ENCODE measurements at places on chromosomes 5 and 9.

GRCh38 chr9:83346655-83347420 lies 191.4 kb downstream of the FRMD3 start:
- DNase-seq, result no peak

DNA sequence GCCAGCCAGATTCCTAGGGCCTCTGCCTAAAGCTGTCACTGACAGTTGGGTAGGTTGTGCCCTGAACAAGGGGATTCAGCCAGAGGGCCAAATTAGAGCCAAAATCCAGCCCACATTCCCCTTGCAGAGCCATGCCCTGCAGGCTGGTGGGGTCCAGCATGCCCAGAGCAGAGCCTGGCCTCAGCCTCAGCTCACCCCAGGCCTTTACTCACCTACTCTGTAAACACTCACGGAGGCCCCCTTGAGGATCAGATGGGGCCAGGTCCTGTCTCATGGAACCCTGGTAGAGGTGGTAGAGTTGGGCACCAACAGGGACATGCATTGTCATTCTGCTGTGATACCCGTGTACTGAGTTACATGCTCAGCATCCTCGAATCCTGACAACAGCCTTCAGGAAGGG lies 74.9 kb downstream of the LMX1B start:
- DNase-seq, result no peak

GRCh38 chr9:89502671-89503070 lies 4.8 kb upstream of the SEMA4D start:
- DNase-seq, result no peak

- no peak for DNase-seq
Observed at GRCh38 chr9:32782476-32783167, 718 bp upstream of the TMEM215 start.

- no peak for DNase-seq
Observed at GRCh38 chr5:159047086-159047485, 52.6 kb downstream of the EBF1 start.

DNA sequence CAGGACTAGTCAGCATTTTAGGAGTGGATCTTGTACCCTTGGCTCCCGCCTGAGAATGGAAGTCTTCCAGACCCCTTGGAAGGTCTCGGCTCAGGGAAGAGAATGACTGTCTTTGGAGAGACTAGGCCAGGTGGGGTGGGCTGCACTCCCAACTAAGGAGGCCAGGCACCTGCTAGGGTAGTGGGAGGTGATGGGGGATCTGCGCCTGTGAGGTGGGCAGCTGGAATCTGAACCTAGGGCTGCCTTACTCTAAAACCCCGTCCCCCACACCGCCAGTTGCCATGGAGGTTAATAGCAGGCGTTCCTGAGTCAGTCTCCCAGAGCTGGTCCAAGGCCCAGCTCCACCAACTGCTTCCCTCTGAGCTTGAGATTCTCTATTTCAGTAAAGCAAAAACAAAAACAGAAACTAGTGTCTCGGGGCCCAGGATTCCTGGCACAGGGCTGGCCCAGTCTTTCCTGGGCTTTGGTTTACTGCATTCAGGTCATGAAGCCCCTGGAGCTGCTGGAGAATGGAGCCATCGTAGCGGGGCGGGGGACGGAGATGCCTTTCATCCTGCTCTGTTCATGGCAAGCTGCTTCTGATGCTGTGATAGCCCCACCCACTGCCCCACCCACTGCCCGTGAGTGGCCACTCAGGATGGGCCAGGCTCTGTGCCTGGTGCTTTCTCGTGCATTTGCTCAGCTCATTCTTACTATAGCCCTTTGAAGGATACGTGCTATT lies 57.5 kb downstream of the DAB2IP start:
- DNase-seq, result no peak

DNA sequence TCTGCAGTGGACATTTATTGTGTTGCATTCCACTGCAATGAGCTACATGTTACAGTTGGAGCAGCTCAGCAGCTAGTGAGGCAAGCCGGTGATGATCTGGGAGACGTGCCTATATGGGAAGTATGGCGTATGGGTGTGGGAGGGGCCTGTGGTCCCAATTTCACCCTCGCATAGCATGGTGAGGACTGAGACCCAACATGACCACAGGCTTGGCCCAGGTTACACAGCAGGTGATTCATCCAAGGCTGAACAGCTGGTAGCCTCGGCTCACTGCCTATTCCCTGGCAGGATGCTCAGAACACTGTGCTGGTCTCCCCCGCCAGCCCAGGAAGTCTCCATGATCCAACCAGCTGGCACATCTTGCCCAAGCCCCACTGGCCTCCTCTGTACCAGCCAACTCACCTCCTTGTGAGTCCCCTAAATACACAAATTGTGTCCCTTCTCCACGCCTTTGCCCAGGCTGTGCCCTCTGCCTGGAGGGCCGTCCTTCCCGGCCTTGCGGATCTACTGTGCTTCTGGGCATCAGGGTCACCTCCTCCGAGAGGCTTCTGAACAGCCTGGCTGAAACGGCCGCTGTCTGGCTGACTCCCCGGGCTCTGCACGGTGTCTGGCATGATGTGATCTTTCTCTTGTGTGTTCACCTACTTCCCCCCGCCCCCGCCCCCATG lies 81.4 kb downstream of the NSUN2 start:
- no peak for DNase-seq

- no peak for DNase-seq
Observed at GRCh38 chr5:13606051-13606450, 338.4 kb downstream of the DNAH5 start.

DNA sequence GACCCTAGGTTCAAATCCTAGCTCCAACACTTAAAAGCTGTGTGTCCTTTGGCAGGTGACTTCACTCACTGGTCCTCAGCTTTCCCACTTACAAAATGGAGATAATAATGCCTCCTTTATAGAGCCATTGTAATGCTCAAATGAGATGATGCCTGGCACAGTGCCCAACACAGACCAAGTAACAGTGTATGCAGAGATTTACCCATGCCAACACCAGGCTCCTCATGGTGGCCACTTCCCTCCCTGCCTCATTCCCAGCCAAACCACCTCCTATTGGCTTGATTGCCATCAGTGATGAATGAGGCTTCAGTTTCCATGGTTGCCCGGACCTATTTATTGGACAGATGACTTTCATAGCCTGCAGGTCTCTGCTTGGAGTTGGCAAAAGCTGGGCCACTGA lies 469.4 kb downstream of the CDK5RAP2 start:
- no peak for DNase-seq

DNA sequence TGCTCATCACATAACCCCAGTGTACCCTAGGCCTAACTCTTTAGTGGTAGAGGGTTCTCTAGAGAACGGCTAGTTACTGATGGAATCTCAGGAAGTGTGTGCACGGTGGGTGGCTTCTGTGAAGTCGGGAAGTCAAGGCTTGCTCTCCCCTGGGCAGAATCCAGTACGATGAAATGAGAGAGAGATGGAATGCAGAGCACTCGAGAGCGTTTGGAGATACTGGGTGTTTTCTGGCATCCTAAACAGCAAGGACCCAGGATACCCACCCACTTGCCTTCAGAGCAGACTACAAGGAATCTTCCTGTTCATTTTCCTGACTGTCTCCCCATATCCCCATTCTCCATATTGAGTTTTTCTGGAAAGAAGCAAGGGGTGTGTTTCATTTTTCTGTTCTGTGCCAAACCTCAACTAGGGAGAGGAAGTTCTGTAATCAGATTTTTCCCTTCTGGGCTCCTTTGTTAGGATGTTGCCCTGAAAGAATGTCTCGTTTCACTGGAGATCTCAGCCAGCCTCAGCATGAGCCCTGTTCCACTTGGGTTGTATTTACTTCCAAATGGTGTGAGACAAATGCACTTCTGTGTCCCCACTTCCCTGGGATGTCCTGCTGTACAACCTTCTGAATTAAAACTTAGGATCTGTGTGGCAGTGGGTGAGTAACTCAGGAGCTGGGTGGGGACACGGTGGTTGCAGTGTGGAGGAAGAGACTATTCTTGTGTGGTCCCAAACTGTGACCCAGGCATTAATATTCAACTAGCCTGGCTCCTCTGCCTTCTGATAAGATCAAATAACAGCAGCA lies 108.9 kb upstream of the SPRY4 start:
- DNase-seq, result peak; percentile 10

DNA sequence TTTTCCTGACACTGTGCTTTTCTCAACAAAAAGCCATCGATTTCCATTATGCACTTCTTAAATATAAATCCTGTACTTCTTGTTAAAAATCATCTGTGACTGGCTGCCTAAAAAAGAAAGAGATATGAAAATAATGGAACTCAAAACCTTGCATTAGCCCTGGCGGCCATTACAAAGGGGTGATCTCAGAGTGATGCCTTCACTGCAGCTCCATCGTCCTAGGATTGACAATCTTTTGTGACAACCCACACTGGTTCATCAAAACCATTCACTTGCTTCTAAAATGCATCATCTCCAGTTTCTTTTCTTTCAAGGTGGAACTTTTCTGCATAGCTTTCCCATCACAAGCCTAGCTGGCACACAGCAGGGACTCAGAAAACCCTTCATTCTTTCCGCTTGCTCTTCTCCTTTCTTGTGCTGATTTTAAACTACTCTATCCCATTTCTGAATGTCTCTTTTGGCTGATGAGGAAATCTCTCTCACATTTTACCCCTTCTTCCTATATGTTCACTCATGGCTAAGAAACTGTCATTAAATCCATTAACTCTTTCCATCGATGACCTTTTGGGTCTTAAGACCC lies 351.9 kb downstream of the GLIS3 start:
- DNase-seq, result no peak

DNA sequence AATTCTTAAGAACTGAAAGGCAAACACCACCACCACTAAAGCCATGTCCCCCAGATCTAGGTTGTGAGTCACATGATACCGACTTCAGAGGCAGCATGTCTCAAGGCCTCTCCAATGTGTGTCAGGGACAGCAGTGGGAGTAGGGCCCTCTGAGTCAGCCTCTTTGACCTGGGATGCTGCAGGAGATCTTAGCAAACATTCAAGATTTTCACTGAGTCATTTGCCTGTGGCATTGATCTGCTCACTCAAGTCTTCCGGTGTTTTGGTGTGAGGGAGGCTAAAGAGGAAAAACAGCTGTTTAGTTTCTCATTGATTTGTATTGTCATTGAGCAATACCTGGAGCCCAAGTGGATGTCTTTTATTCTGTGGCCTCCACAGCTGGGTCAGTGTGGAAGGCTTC lies 36.1 kb downstream of the TMC1 start:
- peak; percentile 4 for DNase-seq

- DNase-seq, result no peak
Observed at GRCh38 chr5:175394601-175395000, 49.4 kb downstream of the DRD1 start.

GRCh38 chr5:13179407-13180087 lies 764.9 kb downstream of the DNAH5 start:
- no peak for DNase-seq

- DNase-seq, result no peak
Observed at GRCh38 chr5:17081142-17081541, 136.3 kb upstream of the BASP1 start.

- no peak for DNase-seq
Observed at GRCh38 chr9:76559286-76559685, 100.3 kb downstream of the GCNT1 start.

GRCh38 chr5:119418606-119419100 lies 33.6 kb upstream of the HSD17B4 start:
- DNase-seq, result no peak

DNA sequence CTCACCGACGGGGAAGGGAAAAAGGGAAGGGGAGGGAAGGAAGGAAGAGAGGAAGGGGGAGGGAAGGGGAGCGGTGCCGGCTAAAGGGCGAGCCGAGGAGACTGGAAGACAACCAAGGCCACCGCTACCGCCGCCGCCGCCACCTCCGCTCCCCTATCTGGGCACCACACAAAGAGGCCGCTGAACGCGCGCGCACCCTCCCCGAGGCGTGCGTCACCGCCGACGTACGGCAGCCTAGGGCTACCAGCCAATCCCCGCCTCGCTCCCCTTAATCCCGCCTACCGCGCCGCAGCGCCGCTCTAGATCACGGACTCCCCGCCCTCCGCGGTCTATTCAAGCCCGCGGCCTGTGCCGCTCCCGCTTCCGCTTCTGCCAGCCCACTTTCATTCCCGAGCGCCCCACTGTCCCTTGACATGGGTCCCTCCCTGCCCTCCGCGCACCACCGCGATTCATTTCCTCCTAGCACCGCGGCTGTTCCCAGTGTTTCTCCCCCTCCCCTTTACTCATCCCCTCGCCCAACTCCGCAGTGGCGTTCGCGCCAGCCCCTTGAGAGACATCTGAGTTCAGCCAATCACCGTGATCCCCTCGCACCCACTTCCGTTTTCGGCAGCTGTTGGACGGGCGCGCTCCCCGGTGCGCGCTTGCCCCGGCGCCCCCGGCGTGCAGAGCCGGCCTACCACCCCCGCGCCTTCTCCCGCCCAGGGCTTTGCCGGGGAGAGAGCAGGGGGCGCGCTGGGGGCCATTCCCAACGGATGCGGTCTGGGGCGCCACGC lies at the start of gene HNRNPA0:
TSS of gene HNRNPA0 (minus strand) at position 176 of the 773 bp plus-strand sequence. CDS start 297 bp downstream, outside the sequence.
- peak; percentile 99 for DNase-seq

GRCh38 chr5:86679529-86679928 lies 61.8 kb downstream of the COX7C start:
- DNase-seq, result peak; percentile 27

GRCh38 chr9:135969064-135969683 lies 8.0 kb upstream of the UBAC1 start:
- peak; percentile 87 for DNase-seq

GRCh38 chr5:77262697-77263096 lies 52.2 kb downstream of the PDE8B start:
- no peak for DNase-seq

DNA sequence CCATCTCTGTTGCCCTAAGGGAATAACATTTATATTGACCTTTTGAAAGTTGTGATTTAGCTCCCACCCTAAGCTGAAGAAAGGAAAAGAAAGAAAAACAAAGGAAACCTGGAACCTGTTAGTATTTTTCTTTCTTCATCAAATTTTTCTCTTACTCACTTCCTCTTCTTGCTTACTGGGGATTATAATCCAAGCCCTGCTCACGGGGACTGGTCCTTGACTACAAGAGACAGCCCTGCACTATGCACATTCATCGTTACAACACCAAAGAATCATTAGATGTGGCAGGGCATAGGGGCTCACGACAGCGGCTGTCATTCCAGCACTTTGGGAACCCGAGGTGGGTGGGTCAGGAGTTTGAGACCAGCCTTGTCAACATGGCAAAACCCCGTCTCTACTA lies 37.8 kb upstream of the LPAR1 start:
- DNase-seq, result peak; percentile 53

DNA sequence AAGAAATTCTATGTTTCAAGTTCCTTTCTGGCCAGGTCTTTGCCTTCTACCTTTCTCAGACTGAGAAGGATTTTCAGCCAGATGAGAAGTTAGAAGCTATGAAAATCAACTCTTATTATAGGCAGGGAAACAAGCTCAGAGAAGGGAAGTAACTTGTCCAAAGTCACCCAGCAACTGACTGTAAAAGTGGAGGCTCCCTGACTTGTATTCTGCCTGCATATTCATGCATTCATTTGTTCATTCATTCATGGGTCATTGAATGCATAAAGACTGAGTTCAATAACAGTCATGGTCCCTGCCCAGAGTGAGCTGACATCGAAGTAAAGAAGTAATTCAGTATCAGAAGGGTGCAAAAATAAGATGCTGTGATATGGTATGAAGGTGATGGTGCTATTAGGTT lies 239.6 kb downstream of the PAPPA start:
- no peak for DNase-seq
